Activated T-cell treated with anti-CD3 and anti-CD28 coated beads, Interleukin-2, amount 50 U/mL, for 1 hour (primary cell): ENCODE measurements at places on chromosomes 16 and 17.

DNA sequence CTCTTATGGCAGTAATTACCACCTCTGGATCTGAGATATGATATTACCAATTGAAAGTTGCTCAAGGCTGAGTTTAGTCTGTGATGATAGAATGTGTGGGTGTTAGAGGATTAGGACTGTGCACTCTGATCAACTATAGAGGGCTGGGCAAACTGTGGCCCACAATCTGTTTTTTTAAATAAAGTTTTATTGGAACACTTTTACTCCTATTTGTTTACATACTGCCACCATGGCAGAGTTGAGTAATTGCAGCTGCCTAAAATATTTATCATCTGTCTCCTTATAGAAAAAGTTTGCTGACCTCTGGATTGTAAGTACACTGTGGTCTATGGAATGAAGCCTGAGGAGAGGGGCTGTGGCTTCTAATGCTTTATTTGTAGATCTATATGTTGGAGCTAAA is 71.5 kb upstream of the N4BP1 start:
- DNase-seq: no peak

GRCh38 chr16:75086281-75086680 is 30.3 kb downstream of the LDHD start:
- DNase-seq: no peak

DNA sequence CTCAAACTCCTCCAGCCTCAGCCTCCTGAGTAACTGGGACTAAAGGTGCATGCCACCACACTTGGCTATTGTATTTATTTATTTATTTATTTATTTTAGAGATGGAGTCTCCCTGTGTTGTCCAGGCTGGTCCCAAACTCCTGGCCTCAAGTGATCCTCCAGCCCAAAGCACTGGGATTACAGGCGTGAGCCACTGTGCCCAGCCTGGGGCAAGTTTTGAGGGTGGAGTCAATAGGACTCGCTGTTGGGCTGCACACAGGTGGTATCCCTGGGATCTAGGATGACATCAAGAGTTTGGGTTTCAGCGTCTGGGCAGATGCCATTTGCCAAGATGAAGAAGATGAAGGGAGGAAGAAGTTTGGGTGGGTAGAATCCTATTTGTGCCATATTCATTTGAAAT is 213.9 kb downstream of the GSG1L start:
- DNase-seq: no peak

GRCh38 chr17:82237746-82238471 is 9.1 kb downstream of the SLC16A3 start:
- no peak for DNase-seq

- no peak for DNase-seq
Observed at GRCh38 chr16:81277541-81278080, 37.2 kb upstream of the GAN start.

- DNase-seq: no peak
Observed at GRCh38 chr17:27878776-27879562, 14.2 kb downstream of the LYRM9 start.

GRCh38 chr16:64136314-64136713 is 985.5 kb downstream of the CDH11 start:
- DNase-seq: no peak

GRCh38 chr17:77600346-77600745 is 358.2 kb upstream of the TNRC6C start:
- no peak for DNase-seq
